ENCODE measurements at places on chromosomes 2 and 18.
A peak's percentile ranks its signal among the peaks of the same experiment; 100 is the strongest.

- DNase-seq: no peak
These were observed 244.4 kb upstream of the REV1 start for GRCh38 chr2:99734236-99734635.

DNA sequence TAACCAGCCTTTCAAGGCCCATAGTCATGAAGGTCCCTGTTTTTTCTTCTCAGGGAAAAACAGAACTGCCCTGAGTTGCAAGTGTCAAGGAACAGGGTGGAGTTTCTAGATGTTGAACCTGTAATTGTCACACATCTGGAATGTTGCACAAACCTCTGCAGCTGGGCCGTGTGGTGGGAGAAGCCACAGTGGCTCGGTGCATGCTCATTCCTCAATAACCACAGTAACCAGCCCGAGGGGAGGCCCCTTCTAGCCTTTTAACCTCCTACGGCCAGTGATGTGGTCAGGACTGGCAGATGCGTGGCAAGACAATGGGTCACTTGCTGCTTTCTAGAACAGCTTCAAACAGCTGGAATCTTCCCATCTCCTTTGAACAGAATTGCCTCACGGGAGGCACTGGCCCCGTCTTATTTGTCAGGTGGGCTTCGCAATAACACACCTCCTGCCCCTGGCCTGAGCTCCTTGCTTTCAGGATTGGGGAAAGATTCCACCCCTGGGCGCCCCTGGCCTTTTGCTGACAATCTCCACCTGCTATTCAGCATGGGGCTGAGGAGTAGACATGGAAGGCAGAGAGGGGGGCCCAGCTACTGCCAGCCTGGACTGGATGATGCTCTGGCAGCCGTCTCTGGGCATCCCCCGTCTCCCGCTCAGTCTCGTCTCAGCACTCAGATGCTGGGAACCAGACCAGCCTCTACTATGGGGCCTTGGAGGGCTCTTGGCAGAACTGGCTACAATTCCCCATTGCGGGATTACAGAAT is 102.9 kb downstream of the KLHL29 start:
- DNase-seq: no peak

DNA sequence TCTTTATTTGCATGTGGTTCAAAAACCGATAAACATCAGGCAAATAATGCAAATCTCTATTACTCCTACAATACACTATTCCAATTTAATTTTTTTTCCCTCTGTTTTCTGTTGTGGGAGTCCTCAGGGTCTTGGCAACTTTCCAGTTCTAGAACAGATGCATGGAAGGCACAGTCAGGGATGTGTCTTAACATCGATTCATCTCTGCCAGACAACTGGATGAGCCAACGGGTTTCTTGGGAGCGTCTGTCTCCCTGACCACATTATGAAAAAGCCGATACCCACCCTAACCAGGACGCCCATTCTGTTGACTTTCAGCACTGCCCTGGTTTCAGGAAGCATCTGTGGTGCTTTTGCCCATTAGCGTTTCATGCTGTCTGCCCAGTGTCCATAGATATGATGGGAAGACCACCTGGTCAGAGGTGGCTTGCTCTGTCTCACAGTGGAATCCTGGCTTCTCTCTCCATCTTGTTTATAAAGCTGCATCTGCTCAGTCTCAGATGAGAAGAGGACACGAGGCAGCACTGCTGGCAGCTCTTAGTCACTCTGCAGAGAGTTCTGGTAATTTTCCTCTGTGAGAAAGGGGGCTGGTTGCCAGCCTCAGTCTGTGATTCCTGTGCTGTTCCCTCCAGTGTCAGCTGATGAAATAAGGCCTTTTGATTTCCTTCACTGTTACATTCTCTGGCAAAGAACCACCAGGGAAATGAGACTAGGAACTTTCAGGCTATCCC is 57.9 kb upstream of the KCNE4 start:
- peak; percentile 55 for DNase-seq

DNA sequence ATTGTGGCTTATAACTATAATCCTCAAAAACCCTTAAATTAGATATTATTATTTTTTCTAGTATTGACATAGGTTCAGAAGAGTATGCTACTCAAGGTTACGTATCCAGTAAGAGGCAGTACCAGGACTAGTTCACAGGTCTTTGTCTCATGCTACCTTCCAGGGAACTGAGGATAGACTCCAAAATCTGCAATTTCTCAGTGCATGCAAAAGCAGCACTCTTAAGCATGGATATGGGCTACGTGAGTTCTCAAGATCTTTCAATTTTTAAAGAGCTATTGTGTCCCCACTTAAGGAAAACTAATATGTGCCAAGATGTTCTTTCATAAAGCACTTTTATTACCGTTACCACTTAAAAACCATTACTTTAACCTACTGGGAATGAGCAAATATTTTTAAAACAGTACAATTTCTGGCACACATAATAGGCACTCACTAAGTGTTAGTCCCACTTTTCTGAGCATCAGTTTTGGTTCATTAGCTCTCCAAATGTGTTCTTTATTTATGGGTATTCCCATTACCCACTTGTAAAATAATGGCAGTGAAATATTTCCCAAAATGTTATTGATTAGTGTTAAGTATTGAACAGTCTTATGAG is 113.8 kb upstream of the TTN start:
- DNase-seq: no peak

- no peak for DNase-seq
These were observed 34.7 kb downstream of the MYT1L start for GRCh38 chr2:2296400-2296799.

- peak; percentile 23 for DNase-seq
These were observed 22.7 kb upstream of the NFATC1 start for GRCh38 chr18:79372991-79373390.

GRCh38 chr18:75293591-75293990 is 83.0 kb downstream of the TSHZ1 start:
- DNase-seq: peak; percentile 72

DNA sequence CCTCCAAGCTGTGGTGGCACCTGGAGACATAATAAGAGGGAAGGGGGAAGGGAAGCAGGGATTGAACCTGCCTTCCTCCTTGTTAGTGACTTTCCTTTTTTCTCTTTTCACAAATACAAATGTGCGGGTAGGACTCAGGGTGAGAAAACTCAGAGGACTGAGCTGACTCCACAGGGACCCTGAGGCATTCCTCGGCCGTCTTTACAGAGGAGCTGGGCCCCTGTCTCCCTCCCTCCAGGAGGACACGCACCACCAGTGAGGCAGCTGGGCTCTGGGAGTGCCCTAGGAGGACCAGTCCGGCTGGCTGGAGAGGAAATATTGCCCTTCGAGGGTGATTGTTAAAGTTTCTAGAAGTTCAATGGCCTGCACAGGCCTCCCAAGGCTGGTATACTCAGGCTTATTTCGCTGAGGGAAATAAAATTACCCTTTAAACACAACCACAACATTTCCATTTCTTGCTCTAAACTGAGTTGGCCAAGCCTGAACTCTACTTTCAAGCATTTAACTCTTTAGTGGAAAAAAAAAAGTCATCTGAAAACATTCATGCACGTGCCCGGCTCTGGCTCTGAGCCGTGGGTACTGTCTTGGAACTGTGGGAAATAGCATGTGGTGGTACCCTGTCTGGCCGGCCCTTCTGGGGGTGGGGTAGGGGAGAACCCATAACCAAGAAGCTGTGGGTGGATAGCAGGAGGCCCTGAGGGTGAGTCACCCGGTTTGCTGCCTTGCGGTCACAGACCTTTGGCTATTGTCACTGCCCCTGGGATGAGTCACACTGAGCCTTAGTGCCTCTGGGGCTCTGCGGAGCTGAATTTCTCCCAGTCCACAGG is 116.0 kb downstream of the COPS8 start:
- DNase-seq: no peak

DNA sequence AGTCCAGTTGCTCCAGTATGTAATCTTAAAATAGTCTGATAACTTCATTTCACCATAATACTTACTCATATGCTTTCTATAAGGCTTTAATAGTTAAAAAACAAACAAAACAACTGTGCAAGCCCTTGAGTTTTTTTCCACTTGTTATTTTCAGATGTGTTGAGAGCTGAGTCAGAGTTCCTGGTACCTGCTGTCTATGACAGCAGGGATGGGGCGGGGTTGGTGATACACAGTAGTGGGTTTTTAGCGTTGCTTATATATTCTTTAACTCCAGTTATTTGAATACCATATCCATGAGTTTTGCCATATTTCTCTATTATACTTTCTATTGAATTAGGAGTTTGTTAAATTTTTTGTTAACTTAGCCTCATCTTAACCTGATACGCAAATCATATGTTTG is 5.0 kb downstream of the NAPG start:
- DNase-seq: no peak

GRCh38 chr2:238423561-238424312 is 3.0 kb upstream of the ASB1 start:
- no peak for DNase-seq

GRCh38 chr2:43158259-43158880 is 68.0 kb downstream of the ZFP36L2 start:
- no peak for DNase-seq

- peak; percentile 91 for DNase-seq
These were observed 264.7 kb downstream of the CYP26B1 start for GRCh38 chr2:71882949-71883472.

DNA sequence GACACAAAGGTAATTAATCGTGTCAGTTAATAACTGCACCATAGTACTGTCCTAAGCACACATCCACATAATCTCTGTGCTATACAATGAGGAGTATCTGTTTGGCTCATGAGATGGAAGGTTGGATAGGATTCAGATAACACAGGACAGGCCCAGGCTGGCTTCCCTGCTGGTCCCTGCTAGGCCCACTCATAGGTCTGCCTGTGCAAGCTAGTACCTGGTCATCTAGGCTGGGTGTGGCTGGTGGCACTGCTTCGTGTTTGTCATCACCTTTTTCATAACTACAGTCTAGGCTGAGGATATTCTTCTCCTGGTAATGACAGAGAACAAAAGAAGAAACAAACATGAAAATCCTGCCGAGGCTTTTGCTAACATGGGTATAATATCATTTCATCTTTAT is 392.8 kb downstream of the TRIB2 start:
- DNase-seq: no peak

DNA sequence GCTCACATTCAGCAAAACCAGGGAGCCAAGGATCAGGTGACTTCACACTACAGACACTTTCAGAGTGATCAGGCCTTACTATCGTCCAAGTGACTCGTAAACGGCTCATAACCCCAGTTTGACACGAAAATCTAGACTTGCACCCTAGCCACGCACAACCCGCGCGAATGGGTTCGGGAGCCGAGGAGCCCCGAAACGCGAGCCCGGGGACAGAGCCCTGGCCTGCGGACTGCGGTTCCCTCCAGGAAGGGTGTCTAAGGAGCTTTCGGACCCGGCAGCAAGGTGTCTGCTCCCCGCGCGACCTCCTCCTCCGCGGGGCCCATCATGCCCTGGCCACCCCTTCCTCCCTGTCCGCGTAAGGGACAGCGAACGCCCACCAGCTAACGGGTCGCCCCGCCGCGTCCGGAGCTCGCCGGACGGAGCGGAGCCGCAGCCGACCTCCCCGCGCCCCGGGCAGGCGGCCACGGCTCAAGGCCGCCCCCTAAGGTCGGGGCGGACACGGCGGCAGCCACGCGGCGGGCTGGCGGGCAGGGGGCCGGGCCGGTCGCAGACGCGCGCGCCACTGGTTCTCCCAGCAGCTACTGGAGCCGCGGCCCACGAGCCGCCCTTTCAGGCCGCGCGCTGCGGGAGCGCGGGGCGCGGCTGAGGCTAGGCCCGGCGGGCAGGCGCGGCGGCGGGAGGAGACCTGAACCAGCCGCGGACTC is 575 bp downstream of the ATL2 start:
- DNase-seq: peak; percentile 93

GRCh38 chr2:148675708-148676107 is 31.2 kb downstream of the EPC2 start:
- DNase-seq: no peak

DNA sequence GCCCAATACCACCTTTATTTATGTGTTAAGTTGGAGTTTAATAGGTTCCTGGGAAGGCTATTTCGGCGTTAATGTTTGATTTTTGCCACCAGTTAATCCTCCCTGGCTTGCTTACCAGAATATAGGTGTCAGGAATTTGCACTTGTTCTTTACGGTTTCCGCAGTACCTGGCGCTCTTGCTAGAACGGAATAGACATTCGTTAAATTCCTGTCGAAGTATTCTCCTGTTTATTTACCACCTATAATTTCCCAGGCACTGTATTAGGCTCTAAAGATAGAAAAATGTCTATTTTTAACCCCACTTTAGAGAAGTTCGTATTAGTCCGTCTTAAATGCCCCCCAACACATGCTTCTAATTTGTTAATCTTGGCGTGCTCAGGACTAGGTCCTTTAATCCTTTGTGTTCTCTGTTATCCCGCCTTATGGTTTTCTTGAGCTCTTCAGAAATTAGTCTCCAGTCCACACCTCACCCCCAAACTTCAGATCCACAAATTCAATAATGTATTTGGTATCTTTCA is 575 bp downstream of the CCDC150 start:
- no peak for DNase-seq
